ENCODE measurements at places on chromosomes 2 and 18. TPM values are rescaled to one million over a fixed set of nuclear protein-coding genes. Genes with fewer than 3 reads are reported as not detected.

The OTOF gene
- total RNA-seq = not detected

The SNED1 gene
- 0.86 TPM for total RNA-seq

The CNRIP1 gene
- not detected for total RNA-seq

The TTR gene
- total RNA-seq = 1.7 TPM

The SNRPD1 gene
- 107 TPM for total RNA-seq

The VIT gene
- not detected for total RNA-seq

The RGPD5 gene
- total RNA-seq = 19.8 TPM

The DES gene
- total RNA-seq = not detected

The TRIM43 gene
- not detected for total RNA-seq

The ARHGEF4 gene
- 5.9 TPM for total RNA-seq

The UGT1A3 gene
- 6.0 TPM for total RNA-seq

The TOGARAM2 gene
- 0.47 TPM for total RNA-seq

The KCMF1 gene
- total RNA-seq = 69.8 TPM

The CHRNA1 gene
- not detected for total RNA-seq

The PLEKHH2 gene
- total RNA-seq = 21.2 TPM

The LBX2 gene
- total RNA-seq = 3.0 TPM

The AQP12B gene
- total RNA-seq = not detected

The LDAH gene
- 21.5 TPM for total RNA-seq

The SERPINB10 gene
- not detected for total RNA-seq

The KHK gene
- 4.2 TPM for total RNA-seq

The AP1S3 gene
- 108 TPM for total RNA-seq
